Stimulated activated CD8-positive, alpha-beta memory T cell treated with anti-CD3 and anti-CD28 coated beads, Interleukin-4, amount 100 ng/mL, for 1 hour (primary cell): ENCODE measurements at places on chromosomes 2 and 18.

- no peak for DNase-seq
Measured at GRCh38 chr2:200509235-200509611, 645 bp downstream of the KCTD18 start.

DNA sequence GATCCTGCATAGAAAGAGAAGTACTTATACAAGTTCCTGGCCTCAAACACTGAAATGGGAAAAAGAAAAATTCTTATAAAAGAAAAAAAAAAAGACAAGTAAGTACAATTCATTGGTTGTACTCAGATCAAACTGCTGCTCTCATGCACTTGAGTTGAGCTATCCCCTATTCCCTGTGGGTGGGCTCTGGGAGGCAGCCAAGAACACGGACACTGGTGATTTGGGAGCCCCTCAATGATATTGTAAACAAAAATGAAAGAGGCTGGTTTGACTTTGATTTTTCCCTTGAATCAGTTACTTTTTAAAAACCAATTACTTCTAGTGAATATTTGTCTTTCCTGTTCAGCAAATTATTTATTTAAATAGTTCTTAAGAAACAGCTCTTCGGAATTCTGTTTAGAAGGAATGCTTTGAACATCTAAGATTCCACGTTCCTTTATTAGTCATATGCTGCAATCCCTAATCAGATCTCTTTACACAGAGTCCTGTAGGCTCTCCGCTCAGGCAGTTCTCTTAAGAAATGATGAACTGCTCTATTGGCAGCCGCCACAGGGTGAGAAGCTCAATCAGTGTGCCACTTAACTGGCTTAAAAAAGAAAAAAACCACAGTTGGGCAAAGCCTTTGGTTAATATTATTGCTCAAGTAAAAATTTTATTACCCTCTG is 225.1 kb downstream of the TMEM182 start:
- no peak for DNase-seq

DNA sequence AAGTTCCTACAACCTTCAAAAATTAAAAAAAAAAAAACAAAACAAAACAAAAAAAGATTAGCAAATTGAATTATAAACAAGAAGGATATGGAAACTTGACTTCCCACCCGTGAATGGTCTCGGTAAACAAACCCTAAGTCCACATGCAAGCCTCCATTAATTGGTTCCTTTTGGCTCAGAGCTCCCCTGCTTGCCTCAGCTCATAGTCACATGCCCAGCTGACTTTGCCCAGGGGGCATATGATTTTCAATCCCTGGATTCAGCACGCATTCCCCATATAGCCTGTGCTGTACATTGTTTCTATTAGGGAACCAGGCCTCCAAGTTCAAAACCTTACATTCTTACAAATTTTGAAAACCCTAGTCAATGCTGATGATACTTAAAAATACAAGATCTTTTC is 95.0 kb downstream of the PID1 start:
- DNase-seq = no peak

DNA sequence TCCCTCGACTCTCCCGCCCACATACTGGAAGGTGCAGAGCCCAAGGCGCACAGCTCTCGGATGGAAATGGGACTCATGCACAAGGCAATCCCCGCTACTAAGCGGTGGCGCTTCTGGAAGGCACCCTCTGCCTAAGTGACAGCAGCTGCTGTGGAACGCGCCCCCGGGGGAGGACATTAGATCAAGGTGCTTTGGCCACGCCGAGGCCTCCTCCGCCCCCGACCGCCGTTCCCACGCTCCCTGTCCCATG is 202 bp downstream of the MCEE start:
- DNase-seq = no peak

GRCh38 chr2:45726188-45726587 is 74.7 kb downstream of the PRKCE start:
- no peak for DNase-seq

- DNase-seq = no peak
Measured at GRCh38 chr2:203744091-203744490, 37.7 kb downstream of the CD28 start.

DNA sequence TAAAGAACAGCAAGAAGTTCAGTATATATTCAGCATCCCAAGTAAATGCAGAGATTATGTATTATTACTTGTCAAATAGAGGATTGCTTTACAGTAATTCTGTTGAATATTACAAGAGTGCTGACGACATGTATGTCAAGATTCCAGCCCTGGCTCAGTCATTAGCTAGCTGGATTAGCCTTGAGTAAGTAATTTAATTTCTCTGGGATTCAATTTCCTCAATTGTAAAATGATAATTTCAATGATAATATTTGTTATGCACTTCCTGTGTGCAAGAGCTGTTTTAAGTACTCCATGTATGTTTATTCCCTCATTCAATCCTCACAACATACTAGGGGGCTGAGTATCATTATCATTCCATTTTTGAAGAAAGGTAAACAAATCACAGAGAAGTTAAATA is 44.0 kb downstream of the TCF4 start:
- no peak for DNase-seq

GRCh38 chr2:157747695-157748370 is 119.2 kb upstream of the ACVR1C start:
- no peak for DNase-seq

- DNase-seq = no peak
Measured at GRCh38 chr2:193315428-193316091, 1120.8 kb upstream of the TMEFF2 start.

- DNase-seq = no peak
Measured at GRCh38 chr2:102258386-102259074, 52.8 kb upstream of the IL1RL1 start.

DNA sequence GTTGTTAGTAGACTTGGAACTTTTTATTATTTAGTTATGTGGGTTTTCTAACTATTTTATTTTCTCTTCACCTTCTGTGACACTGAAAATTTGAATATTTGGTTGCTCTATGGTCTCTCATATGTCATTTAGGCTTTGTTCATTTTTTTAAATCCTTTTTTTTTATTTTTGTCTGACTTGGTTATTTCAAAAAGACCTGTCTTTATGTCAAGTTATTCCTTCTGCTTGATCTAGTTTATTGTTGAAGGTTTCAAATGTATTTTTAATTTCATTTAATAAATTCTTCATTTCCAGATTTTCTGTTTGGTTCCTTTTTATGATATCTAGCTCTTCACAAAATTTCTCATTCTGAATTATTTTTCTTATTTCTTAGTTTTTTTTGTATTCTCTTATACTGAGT is 160.6 kb upstream of the ATP5MC3 start:
- DNase-seq = no peak

- no peak for DNase-seq
Measured at GRCh38 chr18:39190508-39190907, 1624.9 kb upstream of the CELF4 start.

- DNase-seq = no peak
Measured at GRCh38 chr2:127181851-127182250, 38.2 kb downstream of the CYP27C1 start.

DNA sequence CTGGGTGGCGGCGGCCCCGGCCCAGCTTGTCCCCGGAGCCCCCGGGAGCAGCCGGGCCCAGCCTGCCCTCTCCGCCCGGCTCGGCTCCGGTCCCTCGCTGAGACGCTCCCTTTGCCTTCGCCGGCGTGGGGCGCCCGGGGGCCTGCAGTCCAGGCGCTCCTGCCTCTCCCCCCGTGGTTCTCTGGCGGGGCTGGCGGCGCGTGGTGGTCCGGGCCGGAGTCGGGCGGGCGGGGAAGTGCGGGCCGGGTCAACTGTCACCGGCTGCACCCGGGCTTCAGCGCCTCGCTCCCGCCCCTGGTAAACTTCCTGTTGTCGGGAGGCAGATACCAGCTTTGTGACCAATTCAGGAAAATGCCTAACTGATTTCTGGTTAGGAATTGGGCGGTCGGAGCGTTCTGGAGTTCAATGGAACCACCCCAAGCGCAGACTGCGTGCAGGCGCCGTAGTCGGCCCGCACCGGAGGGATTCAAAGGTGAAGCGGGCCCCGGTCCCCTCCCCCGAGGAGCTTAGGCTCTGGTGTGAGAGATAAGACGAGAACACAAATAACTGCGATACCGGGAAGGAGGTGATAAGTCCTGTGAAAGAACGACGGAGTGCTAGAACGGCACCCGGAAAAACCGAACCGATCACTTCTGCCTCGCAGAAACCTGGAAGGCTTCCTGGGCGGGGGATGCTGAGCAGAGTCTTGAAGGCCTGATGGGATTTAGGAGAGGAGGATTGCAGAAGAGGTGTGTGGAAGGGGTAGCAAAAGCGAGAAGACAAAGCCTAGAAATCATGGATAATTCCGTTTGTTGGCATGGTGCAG is 891 bp downstream of the CAB39 start:
- peak; percentile 6 for DNase-seq

DNA sequence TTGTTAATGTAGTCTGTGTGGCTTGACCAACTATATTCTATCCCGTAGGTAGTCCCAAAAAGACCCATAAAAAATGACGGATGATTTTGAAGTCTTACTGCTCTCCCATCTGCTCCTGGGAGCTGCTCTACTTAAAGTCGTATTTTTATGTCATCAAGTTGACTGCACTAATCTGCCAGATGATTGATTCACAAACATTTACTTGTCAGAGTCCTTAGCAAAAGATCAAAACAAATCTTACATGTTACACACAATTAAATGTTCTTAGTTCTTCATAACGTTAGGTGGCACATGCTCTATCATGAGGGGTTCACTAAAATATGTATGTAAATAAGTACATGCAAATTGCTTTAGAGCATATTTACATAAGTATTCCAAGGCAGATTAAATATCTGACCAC is 498.3 kb upstream of the LRRTM4 start:
- DNase-seq = no peak

GRCh38 chr2:17538022-17538843 is 2.3 kb upstream of the VSNL1 start:
- DNase-seq = no peak

GRCh38 chr18:22189449-22190166 is 20.2 kb downstream of the GATA6 start:
- no peak for DNase-seq

DNA sequence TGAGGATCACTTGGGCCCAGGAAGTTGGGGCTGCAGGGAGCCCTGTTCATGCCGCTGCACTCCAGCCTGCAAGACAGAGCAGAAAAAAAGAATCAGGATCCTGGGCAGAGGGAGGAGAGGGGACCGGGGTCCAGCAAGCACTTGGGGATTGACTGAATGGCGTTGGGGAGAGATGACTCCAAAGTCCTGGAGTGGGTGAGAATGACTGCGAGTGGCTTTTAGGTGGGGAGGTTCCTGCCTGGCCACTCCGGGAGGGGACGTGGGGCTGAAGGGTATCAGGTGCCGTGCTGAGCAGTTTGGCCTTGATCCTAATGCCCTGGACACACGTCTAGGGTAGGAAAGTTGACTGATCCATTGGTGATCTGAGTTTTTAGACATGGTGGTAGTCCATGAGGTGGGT is 3.5 kb upstream of the NFATC1 start:
- no peak for DNase-seq

DNA sequence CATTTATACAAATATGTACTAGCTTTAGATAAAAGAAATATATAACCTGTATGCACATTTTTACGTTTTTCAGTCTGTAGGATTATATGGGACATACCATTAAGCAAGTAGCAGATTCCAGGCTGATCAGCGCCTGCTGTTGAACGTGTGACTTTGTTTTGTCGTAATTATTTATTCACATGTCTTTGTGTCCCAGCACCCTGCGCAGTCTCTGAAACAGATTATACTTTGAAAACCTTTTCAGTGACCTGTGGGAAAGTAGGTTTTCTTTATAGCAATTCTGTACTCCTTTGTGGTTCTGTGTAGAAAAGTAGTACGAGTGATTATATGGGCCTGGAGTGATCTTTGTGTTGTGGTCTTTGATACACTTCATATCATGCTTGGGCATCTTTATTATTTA is 68.5 kb downstream of the MTA3 start:
- no peak for DNase-seq

DNA sequence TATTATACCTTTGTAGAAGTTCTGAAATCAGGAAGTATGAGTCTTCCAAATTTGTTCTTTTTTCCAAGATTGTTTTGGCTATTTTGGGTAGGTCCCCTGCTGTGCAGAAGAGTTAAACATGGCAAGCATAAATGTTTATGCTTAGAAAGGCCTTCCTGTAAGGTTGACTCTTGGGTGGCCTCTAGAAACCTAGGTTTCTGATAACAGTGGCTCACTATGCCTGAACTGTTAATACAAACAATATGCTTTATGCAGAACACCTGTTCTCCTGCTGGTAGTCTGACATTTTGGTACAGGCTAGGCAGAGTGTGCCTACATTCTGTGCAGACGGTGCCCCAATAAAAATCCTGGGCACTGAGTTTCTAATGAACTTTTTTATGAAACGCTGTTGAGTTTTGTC is 10.1 kb downstream of the PTPN18 start:
- DNase-seq = no peak

- DNase-seq = no peak
Measured at GRCh38 chr2:52594026-52594425, 1173.6 kb upstream of the CHAC2 start.
